Activated gamma-delta T cell treated with Interleukin-2 at 50 U/mL for 16 hours (primary cell): ENCODE measurements at places on chromosomes 5 and 9.

GRCh38 chr5:180366326-180366725, 13.2 kb upstream of the GFPT2 start:
- no peak for DNase-seq

DNA sequence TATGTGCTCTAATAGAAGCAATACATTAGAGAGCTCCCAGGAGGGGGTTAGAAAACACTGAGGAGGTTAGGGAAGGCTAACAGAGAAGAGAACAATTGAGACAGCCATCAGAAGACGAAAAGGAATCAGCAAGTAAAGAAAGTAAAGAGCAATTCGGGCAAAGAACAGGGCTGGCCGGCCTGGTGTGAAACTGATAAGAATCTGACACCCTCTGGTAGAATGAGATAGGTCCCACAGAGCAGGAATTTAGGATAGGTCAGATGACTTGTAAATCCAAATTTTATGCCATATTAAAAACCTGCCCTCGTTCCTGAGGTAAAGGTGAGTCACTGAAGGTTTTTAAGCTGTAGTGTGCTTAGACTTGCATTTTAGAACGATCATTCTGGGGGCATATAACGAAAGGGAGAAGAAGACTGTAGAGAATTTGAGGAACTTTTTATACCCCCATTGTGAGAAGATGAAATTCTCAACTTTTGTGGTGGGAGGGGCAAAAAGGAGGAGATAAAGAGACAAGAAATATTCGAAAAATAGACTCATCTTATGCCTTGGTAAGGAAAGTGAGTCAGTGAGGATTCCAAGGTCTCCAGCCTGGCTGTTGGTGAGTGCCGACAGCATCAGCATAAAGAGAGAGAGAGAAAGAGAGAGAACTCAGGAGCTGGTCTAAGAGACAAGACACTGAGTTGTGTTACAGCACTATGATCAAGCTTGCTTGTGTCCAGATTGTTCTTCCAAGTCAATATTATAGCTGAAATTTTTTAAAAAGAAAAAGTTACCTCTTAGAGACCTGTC, 51.3 kb downstream of the TMEM167A start:
- no peak for DNase-seq

- no peak for DNase-seq
These were observed 35.2 kb upstream of the CAST start for GRCh38 chr5:96626956-96627355.

DNA sequence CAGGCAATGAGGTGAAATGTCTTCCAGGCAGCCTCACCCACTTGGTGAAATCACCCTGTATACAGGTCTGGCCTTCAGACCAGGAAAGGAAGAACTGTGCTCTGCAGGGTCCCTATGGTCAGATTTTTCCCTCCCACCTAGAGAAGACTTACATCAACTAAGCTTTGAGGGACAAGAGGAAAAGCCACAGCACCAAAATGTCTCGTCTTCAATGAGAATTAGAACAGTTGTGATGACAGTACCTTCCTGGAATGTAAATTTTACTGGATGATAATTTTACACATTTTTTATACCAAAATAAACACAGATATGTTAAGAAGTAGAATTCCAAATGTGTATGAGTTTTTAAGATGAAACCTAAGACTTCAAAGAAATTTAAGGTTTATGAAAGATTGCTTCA, 283.9 kb downstream of the SPOCK1 start:
- DNase-seq, result no peak

DNA sequence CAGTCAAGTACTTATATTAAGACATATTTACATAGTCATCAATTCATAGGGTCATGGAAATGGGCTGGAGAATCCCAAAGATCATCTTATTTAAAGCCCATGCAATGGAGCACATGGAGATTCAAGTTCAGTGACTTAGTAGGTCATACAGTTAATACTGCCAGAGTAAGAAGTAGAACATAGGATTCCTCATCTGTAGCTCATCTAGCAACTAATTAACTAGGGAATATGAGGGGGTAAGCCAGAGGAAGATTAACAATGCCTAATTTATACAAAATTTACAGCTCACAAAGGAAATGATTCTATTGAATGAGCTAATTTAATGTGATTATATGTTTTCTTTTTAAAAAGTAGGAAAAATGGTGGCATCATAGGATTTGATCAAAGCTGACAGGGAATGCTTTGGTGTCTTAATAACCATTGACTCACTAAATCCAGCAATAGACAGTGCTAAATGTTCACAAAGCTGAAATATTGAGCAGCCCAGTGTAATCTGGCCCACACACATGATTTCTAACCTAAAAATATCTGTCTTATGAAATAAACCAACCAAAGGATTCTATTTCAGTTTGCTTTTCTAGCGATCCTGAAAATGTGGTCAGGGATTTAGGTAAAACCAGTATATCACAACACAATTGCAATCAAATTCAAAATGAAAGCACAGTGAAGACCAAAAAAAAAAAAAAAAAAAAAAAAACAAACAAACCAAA, 53.3 kb downstream of the PRDM6 start:
- no peak for DNase-seq

- no peak for DNase-seq
These were observed 597 bp upstream of the CENPH start for GRCh38 chr5:69188811-69189161.

DNA sequence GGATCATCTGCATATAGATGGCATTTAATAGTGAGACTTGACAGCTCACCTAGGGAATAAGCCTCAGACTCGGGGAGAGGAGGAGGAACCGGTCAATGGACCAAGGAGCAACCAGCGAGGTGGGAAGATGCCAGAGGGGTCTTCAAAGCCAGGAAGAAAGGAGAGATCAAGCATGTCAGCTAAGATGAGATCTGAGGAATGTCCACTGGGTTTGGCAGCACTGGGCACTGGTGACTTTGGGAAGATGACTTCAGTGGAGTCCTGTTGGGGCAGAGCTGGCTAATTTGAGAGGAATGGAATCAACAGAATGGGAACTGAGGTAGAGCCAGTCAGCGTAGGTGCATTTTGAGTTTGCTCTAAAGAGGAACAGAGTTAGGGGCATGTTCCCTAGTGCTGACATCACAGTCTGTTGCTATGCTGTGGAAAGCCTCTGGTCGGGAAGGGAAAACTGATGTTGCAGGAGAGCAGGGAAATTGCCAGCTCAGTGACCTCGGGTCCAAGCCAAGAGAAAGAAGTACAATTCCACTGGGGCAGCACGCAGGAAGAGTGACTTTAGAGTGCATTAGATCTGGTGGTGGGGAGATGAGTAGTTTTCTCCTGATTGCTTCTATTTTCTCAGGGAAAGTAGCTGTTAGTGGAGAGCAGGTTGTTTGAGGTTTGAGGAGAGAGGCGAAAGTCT, 56.9 kb downstream of the ZNF618 start:
- DNase-seq, result no peak

DNA sequence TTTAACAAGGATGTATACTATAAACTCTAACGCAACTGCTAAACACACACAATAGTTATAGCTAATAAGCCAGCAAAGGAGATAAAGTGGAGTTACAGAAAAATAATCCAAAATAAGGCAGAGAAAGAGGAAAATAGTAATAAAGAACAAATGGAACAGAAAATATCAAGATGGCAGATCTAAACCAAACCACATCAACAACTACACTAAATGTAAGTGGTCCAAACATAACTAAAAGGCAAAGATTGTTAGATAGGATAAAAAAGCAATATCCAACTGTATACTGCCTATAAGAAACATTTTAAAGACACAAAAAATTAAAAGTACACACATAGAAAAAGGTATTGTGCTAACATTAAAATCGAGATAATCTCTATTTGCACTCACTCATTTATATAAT, 5.6 kb upstream of the COL23A1 start:
- DNase-seq, result no peak

DNA sequence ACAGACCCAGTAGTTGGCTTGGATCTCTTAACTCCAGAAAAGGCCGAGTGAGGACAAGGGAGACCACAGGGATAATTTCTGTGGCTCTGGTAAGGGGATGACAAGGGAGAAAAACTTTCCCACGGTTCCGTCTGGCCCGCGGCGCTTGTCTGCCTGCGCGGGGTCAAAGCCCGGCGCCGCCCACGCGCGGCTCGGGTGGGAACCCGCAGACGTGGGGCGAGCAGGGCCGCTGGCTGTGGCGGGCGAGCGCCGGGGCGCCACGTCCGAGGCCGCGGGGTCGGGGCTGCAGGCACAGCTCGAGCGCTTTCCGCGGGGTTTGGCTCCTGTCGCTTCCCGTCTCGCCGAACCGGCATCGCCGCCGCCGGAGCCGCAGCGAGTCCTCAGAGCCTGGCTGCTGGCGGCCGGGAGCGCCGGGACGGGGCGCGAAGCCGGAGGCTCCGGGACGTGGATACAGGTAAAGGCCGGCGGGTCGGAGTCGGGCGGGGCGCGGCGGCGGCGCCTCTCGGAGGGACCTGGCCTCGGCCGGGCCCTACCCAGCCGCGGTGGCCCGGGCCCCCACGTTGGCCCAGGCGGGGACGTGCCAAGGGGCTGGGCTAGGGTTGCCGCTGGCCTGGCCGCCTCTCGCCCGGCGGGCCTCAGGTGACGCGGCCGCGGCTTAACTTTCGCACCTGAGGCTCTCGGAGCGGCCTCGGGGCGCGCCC, at the start of gene RNF180:
TSS of gene RNF180 (plus strand) at position 344 of the 701 bp plus-strand sequence. CDS start 34,965 bp downstream, outside the sequence.
- no peak for DNase-seq

- no peak for DNase-seq
These were observed 20.5 kb upstream of the PITX1 start for GRCh38 chr5:135054546-135054945.

- DNase-seq, result no peak
These were observed 399.5 kb downstream of the ENC1 start for GRCh38 chr5:74240783-74241750.

- DNase-seq, result no peak
These were observed 8.9 kb downstream of the RECK start for GRCh38 chr9:36045610-36046009.

DNA sequence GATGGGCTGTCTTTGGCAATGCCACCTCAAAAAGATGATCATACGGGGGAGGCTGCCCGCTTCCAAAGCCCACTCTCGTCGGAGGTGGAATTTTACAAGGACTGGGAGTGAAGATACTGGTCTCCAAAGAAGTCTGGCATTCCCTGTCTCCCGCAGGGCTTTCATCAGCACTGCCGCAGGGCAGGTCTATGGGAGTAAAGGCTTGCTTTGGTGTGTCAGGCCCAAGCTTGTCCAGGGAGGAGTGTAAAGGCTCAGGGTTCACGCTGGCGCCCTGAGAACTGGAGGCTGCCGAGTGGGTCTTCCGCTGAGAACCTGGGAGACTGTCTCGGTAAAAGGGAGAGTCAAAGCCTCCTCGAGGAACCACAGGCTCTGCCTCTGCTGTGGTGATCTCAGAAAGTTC, 27.0 kb downstream of the SPACA9 start:
- no peak for DNase-seq

DNA sequence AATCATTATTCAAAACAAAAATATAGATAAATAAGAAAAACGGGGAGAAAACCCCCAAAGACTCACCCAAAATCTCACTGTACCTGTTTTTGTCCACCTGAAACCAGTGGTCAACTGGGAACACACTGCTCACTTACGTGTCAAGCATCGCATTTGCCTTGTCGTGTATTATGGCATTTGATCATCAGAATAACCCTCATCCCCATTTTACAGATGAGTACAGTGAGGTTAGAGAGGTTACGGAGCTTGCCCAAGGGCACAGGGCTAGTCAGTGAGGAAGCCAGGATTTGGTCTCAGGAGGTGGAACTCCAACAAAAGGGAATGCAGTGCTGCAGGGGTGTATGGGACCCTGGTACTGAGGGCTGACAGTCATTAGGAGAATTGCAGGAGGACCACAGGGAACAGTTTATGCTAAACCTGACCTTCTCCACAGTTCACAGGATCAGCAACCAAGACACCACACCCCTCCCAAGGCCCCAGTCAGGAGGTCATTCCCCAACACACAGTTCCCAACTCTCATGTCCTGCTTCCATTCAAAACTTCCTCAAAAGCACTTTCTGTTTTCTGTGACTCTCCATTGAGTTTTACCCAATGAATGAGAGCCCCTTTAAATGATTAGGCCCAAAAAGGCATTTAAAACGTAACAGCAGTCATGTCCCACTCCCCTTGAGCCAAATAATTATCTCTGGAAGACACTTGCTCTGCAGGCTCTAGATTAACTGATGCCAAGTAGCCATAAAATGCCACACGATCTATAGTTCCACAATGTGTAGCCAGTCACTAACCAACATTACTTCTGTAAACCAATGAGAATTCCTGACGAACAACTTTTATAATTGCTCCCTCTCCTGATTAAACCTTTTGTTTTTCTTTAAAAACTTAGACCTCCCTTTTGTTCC, 50.8 kb downstream of the CTSL start:
- no peak for DNase-seq

GRCh38 chr9:123251741-123252140, 16.6 kb downstream of the STRBP start:
- no peak for DNase-seq

DNA sequence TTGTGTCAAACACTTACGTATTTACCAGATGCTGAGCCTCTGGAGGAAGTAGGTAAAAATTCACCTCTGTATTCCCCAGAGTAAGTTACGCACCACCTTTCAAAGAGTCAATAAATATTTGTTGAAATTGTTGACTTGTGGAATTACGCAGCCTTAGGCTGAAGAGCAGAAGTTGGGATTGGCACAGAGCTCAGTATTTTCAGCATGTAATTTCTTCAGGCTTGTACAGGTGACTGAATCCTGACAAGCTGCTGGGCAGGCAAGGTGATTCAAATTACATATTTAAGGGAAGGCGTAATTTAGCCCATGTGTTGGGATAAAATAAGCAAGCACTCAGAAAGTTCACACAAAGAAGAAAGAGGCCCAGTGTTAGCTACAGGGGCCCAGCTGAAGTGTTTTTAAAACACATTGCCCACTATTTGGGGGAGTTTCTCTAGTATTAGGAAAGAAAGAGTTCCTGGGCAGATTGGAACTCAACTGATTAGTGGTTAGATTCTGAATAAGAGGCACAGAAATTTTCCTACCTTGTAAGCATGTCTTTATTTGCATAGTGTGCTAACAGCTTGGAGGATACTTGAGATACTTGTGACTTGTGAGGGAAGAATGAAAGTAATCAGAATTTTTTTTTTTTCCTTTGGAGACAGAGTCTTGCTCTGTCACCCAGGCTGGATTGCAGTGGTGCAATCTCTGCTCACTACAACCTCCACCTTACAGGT, 165.3 kb upstream of the FBXL7 start:
- no peak for DNase-seq

- no peak for DNase-seq
These were observed 34.1 kb upstream of the SIL1 start for GRCh38 chr5:139232147-139232724.

- no peak for DNase-seq
These were observed 805.6 kb downstream of the BRINP1 start for GRCh38 chr9:118563677-118564076.

GRCh38 chr9:72210522-72210921, 61.3 kb downstream of the GDA start:
- no peak for DNase-seq

- no peak for DNase-seq
These were observed 53.5 kb downstream of the PLK2 start for GRCh38 chr5:58406394-58406793.

DNA sequence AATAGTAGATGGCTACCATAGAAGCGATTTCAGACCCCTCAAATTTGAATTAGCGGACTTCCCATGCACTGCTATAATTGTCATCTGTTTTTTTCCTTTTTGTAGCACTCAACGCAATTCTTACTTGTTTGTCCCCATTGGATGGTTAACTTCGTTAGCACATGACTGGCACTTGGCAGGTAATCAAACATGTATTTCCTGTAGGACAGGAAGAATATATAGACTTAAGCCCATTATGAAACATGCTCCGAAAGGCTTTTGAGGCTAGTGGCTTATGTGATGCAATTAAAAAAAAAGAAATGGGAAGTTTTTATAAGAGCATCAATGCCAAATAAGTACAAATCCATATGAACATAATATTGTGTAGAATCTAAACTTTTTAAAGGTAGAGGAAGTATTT, 301.2 kb downstream of the PSAT1 start:
- DNase-seq, result no peak
